ENCODE measurements at places on chromosomes 7 and 10.

- no peak for DNase-seq
These were observed 10.4 kb downstream of the RAPGEF5 start for GRCh38 chr7:22346383-22347107.

DNA sequence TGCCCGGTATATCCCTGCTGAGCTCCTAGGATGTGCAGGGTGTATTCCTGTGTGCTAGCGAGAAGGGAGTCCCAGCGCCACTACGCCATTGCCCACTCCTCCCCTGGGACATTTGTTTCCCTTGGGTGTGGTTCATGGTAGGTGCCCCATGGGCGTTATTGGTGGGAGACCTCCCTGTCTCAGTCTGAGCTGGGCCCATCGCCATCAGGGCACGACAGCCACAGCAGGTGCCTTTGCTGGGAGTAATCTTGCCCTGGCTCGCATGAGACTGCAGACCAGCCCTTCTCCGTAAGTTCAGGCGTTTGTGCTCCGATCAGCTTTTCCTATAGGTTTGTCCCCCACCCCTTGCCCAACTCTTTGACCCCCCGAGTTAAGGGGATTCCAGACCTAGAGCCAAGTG is 137.3 kb upstream of the SH2B2 start:
- no peak for DNase-seq

DNA sequence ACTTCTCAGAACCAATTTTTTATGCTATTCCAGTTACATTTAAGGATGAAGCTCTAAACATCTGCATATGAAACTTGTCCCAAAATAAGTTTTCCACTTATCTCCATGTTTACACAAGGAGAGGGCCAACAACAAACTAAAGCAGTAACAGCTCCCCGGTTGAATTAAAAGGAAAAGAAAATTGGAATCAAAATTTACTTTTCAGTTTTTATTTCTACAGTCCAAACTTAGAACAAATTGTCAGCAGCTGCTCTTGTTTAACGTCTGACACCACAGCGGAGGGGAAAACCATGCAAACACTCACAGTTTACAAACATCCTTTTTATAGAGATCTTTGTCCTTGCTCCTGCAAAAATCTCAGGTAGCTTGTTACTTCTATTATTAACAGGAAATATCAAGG is 101.3 kb downstream of the COL28A1 start:
- no peak for DNase-seq

GRCh38 chr7:17147409-17147808 is 151.0 kb upstream of the AHR start:
- DNase-seq: no peak

GRCh38 chr10:101230183-101230917 is 1.1 kb upstream of the LBX1 start:
- DNase-seq: no peak

- no peak for DNase-seq
These were observed 15.6 kb upstream of the CCSER2 start for GRCh38 chr10:84312816-84313215.

DNA sequence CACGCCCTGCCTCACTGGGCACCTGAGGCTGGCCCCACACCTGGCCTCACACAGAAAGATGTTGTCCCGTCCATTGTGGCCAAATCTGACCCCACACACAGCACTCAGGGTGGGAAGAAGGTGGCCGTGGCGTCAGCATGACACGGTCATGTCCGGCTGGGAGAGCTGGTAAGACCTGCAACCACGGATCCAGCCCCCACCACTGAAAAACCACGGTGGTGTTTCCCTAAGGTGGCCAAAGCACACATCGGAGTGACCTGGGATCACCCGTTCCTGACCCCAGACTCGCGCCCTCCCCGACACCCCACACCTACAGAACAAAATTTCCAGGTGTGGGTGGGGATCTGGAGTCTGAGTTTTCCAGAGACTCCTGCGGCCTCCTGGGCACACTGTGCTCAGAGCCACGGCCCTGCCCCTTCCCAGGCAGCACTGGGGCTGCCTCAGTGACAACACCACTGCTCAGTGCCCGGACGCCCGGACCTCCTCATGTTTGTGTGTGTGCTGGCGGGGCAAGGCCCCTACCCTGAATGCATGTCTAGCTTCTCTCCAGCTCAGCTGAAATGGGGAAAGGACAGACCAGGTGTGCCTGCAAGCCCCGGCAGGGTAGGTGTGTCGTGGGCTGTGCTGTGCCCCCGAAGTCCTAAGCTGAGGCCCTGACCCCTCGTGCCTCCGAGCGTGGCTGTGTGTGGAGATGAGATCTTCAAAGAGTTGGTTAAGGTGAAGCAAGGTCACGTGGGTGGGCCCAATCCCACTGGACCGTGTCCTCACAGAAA is 36.1 kb downstream of the STK32C start:
- no peak for DNase-seq

DNA sequence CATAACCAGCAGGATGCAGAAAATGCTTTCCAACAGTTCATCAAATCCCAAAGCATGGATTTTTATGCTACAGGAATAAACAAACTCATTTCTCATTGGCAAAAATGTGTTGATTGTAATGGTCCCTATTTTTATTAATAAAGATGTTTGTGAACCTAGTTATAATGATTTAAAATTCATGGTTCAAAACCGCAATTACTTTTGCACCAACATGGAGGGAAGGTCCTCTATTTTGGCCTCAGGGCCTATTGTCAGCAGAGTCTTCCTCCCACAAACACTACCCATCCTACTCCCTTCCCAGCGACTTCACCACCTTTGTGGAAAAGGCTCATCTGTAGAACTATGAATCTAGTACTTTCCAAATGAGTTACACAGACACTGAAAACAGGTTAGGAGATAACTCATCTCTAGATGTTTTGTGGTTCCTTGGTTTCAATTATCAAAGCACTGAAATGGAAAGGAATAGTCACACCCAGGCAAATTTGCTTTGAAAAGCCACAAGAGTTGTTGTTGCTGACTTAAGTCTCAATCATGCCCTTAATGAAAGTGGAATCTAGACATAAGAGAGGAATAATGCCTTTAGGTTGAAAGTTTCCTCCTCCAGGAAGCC is 59.4 kb upstream of the FRMD4A start:
- DNase-seq: no peak

DNA sequence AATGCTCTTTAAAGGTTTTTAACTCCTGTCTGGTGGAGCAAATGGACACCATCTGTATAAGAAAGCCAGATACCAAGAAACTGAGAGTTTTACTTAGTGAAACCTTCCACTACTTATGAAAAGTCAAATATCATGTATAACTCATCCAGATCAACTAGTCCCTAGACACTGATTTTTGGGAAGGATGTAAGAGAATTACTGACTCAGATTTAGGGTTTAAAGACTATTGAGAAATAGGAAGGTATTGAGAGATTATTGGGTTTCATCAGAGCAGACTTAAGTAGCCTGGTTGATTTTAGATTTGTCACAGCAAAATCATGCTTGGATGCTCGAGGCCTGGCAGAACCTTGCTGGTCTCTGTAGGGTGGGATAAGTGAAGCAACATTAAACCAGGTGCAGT is 3.1 kb downstream of the CSTF2T start:
- DNase-seq: no peak

- DNase-seq: no peak
These were observed 25.7 kb downstream of the MACROH2A2 start for GRCh38 chr10:70078329-70078728.

- no peak for DNase-seq
These were observed 22.2 kb downstream of the DNAJB12 start for GRCh38 chr10:72332423-72333111.
